ENCODE measurements at places on chromosomes 16 and 17.

DNA sequence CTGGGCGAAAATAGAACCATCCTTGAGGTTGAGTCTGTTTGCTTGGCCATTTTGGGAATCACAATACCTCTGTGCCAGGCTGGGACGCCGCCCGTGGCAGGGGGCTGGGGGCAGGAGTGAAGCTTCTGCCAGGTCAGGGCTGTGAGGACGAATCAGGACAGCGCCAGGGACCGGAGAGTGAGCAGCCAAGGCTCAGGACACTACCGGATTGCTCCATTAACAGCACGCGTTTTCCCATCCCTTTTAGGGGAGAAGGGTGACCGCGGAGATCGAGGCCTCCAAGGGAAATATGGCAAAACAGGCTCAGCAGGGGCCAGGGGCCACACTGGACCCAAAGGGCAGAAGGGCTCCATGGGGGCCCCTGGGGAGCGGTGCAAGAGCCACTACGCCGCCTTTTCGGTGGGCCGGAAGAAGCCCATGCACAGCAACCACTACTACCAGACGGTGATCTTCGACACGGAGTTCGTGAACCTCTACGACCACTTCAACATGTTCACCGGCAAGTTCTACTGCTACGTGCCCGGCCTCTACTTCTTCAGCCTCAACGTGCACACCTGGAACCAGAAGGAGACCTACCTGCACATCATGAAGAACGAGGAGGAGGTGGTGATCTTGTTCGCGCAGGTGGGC, 23.4 kb downstream of the C1QTNF1 start:
- DNase-seq = no peak

DNA sequence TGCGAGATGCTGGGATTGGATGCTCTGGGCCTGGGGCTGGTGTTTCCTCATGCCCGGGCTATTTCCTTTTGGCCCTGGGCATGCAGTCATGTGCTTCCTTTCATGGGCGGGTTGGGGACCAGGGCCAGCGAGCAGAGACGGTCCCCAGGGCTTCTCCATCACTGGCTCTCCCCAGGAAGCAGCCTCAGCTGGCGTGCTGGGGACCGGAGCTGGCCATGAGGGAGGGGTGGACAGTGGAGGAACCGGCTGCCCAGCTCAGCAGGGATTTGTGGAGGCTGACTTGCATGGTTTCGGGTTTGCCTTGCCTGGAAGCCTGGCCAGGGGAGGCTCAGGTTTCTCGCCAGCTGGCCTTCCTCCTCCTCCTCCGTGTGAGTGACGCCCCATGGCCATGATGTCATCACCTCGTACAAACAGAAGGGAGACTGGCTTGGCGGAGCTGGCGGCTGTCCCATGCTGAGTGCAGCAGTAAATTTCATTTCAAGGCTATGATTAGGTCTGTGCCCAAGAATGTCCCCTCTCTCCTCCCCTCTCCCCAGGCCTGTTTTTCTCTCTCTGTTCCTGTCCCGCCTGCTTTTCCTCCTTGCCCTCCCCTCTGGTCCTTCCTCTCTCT, 8.9 kb upstream of the TIMP2 start:
- no peak for DNase-seq

GRCh38 chr17:83194761-83195329, 115.4 kb downstream of the METRNL start:
- DNase-seq = no peak

DNA sequence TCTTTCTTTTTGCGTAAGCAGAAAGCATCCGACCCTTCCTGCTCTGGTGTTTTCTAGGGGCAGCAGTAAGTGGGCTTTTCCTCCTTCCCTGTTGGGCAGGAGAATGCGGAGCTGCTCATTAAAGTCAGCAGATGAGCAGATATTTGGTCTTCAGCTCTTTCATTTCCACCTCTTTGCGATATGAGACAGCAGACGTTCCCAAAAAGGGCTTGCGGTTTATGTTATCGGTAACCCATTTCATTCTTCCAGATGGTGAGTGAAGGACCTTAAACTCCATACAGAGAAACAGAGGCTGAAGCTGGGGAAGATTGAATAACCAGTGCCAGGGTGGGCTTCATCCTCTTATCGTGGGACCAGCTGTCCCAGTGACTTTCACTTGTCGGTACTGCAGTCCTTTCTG, 40.7 kb downstream of the KSR1 start:
- no peak for DNase-seq

GRCh38 chr17:75778861-75779249, 5.8 kb upstream of the UNK start:
- peak; percentile 40 for DNase-seq

DNA sequence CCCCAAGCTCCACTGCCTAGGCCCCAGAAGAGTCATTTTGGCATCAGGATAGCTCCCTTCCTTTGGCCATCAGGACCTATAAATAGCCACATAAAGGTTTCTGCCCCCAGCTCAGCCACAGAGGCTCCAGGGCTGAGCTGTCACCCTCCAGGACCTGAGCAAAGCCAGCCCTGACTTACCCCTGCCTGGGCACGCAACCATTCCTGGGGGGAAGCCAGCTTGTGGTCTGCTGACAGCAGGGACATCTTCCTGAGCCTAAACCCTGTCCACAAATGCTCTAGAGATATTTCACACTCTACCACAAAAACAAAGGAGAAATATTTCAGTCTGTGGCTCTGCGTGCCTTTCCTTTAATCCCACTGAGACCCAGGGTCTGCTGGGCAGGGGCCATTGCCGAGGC, 123.7 kb upstream of the CCL2 start:
- DNase-seq = no peak

- no peak for DNase-seq
Measured at GRCh38 chr16:14672403-14672971, 21.6 kb downstream of the PLA2G10 start.

All from stimulated activated CD8-positive, alpha-beta memory T cell treated with anti-CD3 and anti-CD28 coated beads, Interleukin-2, amount 100 ng/mL, for 1 hour (primary cell).